ENCODE measurements at places on chromosomes 4 and X.

DNA sequence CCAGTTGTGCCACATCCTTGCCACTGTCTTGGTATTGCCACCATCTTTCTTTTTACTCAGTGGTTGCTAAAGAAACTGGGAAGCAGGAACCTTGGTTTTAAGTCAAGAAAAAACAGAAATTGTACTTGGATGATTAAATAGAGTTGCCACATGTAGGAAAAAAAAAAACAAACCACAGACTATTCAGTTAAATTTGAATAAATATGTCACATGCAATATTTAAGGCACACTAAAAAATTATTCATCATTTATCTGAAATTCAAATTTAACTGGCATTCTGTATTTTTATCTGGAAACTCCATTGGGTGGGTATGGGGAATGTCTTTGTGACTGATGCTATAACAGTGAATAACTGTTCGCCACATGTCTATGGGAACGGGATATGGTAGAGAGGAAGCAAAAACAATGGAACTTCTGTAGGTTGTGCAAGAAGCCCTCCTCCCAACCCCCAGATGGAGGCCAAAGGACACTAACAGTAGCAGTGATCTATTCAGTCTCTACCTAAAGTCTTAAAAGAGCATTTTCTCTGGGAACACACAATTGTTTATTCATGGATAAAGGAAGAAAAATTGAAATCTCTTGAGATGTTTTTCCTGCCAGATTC, 57.0 kb upstream of the PLAC8 start:
- DNase-seq, result no peak

GRCh38 chrX:51891821-51892551, 1.4 kb upstream of the MAGED1 start:
- DNase-seq, result no peak

GRCh38 chr4:45663003-45663402, 460.9 kb downstream of the GABRG1 start:
- DNase-seq, result no peak

GRCh38 chrX:127439676-127440075, 612.5 kb downstream of the ACTRT1 start:
- no peak for DNase-seq

DNA sequence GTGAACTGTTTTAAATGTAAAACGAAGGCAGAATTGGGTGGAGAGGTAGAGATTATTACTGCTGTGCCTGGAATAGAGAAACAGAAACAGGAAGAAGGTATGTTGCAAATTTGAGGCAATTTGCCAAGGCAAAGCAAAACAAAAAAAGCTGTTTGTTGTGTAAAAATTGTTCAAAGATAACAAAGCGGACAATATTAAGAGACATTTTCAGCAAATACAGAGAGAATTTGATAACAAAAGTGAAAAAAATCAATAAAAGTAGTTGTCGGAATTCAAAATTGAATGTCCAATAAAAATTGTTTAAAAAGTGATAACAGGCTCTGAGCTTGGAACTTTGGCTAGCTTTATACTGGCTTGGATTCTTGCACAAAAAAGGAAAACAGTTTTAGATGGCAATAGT, 14.4 kb upstream of the SMS start:
- DNase-seq, result no peak

GRCh38 chrX:12984603-12985319, 9.9 kb downstream of the TMSB4X start:
- no peak for DNase-seq

GRCh38 chr4:139655116-139655515, 10.5 kb upstream of the MGST2 start:
- DNase-seq, result no peak

- no peak for DNase-seq
Measured at GRCh38 chr4:109418588-109418987, 15.0 kb upstream of the SEC24B start.

DNA sequence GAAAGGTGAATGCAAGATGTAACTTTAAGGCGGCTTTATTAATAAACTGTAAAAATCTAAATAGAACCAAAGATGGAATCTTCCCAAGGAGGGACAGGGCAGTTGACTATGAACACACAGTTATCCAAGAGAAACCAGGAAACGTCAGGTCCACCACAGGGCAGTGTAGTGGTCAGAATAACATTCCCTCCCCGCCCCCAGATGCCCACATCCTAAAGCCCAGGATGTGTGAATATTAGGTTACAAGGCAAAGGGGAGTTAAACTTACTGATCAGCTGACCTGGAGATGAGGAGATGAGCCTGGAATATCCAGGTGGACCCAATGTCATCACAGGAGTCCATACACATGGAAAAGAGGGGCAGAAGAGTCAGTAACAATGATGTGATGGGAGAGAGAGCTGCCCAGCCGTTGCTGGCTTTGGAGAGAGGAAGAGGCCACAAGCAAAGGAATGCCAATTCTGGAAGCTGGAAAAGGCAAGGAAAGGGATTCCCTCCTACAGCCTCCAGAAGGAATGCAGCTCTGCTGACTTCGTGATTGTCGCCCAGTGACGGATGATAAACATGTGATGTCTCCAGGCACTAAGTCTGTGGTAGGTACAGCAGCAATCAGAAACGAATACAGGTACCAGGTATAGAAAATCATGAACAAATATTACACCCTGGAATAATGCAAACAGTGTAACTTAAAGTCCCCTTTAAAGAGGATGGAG, 5.2 kb downstream of the SH3KBP1 start:
- no peak for DNase-seq
